Common myeloid progenitor, CD34-positive (primary cell): ENCODE measurements at places on chromosomes 5 and 9.

GRCh38 chr5:9499498-9499876 lies 46.4 kb downstream of the SEMA5A start:
- no peak for DNase-seq

DNA sequence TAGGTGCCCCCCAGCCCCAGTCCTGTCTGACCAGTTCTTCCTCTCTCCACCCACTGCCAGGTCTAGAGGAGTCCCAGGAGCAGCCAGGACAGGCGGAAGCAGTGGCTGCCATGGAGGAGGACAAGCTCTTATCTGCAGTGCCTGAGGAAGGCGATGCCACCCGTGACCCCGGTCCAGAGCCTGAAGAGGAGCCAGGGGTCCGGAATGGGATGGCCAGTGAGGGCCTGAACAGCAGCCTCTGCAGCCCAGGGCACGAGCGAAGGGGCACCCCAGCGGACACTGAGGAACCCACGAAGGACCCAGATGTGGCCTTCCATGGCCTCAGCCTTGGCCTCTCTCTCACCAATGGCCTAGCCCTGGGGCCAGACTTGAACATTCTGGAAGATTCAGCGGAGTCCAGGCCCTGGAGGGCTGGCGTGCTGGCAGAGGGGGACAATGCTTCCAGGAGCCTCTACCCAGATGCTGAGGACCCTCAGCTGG lies 13.8 kb downstream of the PSD2 start:
- DNase-seq, result no peak

DNA sequence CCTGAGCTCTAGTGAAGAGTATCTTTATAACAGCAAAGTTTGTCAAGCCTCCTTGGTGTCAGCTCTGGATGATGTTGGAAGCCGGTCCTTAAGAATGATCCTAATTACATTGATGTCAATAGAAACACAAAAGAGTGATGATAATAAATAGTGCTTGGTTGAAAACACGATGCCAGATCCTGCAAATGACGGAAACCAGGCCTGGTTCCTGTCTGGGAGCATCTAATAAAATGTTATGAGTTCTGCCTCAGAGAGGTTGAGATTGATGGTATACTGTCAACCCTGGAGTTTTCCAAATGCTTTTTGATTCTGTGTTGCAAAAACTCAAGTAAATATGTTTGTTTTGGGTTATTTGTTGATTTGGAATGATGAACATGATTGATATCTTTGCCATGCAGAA lies 23.3 kb downstream of the HMHB1 start:
- no peak for DNase-seq

DNA sequence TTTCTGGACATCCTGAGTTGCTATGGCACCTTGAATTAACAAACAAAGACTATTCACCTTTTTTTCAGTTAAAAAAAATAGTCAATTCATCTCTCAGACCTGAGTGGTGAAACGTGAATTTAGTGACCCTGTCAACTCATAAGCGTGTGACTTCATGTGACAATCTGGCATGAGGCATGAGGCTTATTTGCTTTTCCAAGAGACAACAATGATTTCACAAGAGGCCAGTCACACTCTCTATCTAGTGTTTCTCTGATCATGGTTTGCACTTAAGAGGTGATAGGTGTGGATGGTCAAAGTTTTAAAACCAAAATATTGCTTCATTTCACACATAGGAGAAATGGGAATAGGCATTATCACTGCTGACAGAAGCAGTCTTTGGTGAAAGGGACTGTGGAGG lies 559.6 kb upstream of the ACO1 start:
- no peak for DNase-seq
